Activated naive CD8-positive, alpha-beta T cell treated with anti-CD3 and anti-CD28 coated beads for 36 hours (primary cell): ENCODE measurements at places on chromosomes 11 and 22.

DNA sequence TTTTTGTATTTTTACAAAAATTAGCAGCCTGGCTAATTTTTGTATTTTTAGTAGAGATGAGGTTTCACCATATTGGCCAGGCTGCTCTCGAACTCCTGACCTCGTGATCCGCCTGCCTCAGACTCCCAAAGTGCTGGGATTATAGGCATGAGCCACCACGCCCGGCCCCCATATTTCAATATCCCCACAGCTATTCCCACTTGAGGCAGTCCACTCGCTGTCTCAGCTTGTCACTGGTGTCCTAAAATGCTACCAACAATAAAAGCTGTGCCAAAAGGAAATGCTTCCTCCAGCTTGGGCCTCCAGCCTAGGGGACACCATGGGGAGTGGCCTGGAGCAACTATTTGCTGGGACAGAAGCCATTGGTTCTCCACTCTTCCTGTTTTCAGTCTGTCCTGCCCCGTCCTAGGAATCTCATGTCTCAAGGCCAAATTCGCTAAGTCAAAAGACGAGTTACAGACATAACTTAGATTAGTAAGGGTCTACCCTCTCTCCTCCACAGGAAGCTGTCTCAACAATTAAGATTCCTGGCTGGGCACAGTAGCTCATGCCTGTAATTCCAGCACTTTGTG, 7.3 kb upstream of the SPINDOC start:
- no peak for DNase-seq

GRCh38 chr11:87600938-87601337, 563.2 kb downstream of the TMEM135 start:
- no peak for DNase-seq

DNA sequence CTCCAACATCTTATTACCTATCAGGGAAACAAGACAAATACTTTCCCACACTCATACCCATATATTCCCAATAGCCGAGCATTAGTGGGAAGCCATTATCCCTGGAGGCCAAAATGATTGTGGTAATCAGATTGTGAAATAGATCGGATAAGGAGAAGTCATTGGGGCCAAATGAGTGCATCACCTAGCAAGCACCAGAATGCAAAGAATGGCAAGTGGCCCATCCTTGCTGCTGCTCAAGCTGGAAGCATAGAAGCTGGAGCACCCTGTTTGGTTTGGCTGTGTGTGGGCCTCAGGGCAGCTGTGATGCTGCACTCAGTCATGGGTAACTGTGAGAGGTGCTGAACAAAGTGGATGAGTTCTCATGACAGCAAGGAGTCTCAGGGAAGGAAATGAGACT, 18.7 kb upstream of the DBX1 start:
- DNase-seq, result no peak

DNA sequence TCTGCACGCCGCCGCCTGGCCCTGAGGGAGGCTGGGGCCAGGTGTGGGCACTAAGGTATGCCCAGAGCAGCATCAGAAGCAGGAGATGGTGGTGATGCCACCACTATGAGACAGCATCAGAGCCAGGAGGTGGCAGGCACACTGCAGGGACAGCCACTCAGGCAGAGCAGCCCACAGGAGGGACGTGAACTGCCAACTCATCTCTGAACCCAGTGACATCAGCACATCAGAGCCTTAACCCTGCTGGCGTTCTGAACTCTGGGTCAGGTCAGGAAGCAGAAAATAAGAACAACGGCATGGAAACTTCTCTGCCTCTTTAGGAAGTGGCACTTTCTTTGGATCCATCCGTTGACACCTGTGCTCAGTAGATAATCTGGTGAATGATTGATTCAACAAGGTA, 14.7 kb upstream of the IFT27 start:
- DNase-seq, result peak; percentile 36

GRCh38 chr11:15793043-15793996, 563.0 kb downstream of the SOX6 start:
- no peak for DNase-seq

DNA sequence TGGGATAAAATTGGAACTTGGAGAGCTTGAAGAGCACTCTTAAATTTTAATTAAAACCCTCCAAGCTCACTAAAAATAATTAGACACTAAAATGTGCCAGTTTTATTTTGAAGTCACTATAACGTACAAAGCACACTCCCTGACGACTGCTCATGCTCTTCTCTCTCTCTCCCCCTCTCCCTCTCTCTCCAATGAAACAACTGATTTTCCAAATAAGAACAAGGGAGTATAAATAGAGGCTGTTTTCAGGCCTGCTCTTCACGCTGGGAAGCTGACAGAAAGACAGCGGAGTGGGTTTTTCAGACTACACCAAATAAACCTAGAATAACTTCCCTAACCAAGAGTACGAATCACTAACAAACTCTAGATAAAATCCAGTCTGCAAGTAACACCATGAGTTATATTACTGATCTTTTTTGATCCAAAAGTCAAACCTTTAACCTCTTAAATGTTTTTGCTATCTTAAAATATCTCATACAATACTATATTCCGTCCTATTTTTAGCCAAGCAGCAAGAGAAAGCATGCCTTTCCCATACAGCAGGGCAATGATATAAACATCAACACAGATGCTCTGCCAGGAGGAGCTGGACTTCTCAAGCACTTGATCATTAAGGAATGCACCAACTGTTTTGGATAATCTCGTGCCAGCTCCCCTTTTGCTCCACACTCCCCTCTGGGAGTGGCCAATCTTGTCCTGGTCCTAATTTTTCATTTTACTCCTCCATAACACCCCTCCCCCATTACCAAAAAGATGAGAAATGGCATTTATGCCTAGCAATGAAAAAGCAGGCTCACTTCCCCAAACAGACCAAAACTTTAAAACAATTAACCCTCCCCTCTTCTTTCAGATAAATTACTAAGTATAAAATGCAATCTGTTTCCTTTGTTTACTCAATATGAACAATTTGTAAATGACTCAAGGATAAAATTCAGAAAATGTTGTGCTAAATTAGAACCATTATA, 116.9 kb downstream of the SOX6 start:
- no peak for DNase-seq

DNA sequence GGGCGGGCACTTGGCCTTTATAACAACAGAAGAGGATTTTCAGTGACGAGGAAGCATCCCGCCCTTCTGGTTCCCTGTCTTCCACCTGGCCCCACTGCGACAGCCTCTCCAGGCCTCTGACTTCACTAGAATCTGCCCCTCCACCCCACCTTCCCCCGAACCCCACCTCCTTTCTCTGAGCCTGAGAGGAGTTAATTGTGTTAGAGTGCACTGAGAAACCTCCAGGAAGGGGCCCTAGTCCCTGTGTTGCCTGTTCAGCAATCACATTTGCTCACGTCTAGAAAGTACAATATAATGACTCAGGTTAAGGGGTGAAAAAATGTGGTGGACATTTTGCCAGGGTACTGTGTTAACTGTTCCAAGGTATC, 38.8 kb downstream of the PTPRJ start:
- no peak for DNase-seq
